GM10248 (cell line): ENCODE measurements at places on chromosomes 11 and 22.

- no peak for DNase-seq
Observed at GRCh38 chr11:94840209-94840608, 72.1 kb downstream of the AMOTL1 start.

DNA sequence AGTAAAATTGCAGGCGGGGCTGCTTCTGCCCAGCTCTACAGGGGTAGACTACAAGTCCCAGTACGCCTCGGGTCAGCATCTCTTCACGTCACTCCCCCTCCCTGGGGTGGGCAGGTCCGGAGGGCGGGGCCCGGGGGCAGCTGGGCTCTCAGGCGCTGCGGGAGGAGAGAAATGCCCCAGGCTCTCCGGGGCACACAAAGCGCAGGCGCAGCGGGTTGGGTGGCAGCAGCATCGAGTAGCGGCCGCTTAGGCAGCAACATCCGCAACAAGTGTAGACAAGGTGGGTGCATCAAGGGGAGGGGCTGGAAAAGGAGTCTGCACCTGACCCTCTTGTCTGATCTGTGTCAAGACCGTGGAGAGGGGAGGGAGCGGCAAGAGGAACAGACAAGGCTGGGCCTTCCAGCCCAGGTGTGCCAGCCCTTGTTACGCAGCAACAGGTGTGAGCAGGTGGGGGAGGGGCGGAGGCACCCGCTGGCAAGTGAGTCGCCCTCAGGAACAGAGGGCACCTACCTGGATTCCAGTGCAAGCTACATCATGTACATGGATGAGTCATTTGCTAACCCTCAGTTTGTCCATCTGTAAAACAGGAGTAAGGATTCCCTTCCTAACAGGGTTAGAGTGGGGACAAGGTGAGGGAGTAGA lies 1.2 kb downstream of the PLEKHB1 start:
- peak; percentile 91 for DNase-seq

DNA sequence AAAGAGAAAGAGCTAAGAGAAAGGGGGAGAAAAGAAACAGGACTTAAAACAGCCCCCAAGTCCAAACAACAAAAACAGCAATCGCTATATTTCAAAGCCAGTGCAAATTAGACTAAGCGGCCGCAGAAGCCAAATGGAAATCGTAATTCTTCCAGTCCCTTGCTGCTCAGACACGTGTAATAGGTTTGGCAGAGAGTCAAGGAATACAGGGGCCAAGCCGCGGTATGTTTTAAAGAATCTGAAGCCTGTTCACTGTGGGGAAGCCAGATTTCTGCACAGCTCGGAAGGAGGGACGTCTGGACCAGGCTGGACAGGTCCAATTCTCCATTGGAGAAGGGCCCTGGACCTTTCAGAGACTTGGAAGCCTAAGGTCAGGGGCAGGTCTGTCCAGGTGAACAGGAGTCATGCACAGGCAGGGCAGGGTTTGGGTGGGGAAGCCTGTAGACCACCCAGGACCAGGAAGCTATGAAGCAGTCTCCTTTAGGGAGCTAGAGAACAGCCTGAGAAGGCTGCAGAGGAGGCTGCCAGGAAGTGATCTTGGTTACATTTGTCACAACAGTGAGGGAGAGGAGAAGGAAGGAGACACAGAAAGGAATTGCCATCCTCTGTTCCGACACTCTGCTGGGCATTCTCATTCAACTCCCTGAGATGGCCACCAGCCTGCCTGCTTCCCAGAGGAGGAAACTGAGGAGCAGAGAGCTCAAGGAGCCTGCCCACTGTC lies 265.5 kb upstream of the ISX start:
- no peak for DNase-seq

- no peak for DNase-seq
Observed at GRCh38 chr11:13777341-13777985, 109.0 kb downstream of the FAR1 start.

DNA sequence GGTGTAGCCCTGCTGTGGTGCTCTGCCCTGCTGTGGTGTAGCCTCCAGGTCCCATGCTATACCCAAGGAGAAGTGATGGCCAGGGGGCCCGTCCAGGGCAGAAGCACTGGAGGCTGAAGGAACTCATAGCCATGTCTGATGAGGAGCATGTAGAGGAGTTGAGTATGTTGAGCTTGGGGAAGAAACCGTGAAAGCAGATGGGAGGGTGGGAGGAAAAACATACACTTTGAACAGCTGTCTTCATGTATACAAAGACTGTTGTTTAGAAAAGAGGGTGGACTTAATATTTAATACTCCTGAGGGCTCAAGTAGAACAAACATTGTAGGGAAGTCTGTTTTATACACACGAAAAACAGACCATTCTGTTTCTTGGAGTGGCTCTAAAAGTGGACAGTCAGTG lies 26.6 kb upstream of the TTC12 start:
- no peak for DNase-seq
